Stomach (tissue), 19 donors: ENCODE measurements at places on chromosomes 13 and 19.

GRCh38 chr19:41969772-41970458, 10.8 kb upstream of the RABAC1 start:
- DNase-seq: no peak

GRCh38 chr13:39688699-39689405, 33.4 kb downstream of the COG6 start:
- DNase-seq: no peak

GRCh38 chr13:77696879-77697216, 639 bp upstream of the SLAIN1 start:
- no peak for DNase-seq

GRCh38 chr19:12647490-12648071, 19.0 kb downstream of the MAN2B1 start:
- peak; percentile 90 for DNase-seq

GRCh38 chr19:8214802-8215201, 5.6 kb downstream of the CERS4 start:
- DNase-seq: no peak

GRCh38 chr13:72384879-72385278, 342.6 kb downstream of the MZT1 start:
- no peak for DNase-seq

DNA sequence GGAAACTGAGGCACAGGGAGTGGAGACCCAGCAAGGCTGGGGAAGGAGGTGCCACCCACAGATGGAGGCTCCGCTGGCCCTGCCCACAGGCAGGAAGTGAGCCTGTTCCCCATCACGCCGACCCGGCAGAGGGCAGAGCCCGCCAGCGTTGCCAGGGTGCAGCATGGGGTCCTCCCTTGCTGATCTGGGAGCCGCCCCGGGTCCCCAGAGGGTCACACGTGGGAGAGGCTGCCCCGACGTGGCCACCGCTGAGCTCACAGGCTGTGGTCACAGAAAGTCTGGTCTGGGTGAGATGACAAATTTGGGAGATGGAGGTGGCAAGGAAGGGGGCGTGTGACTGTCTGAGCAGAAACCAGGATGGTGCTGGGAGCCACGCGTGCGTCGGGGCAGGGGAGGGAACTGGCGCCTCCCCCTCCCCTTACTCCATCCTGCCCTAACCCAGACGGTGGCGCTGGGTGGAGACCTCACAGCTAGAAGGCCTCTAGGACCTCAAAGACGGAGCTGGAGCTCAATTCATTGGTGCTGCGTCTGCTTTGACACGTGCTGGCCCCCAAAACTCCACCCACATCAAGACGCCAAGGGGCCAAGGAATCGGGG, 7.7 kb downstream of the MEX3D start:
- DNase-seq: no peak
